ENCODE measurements at places on chromosomes 5 and 9.

GRCh38 chr5:178590924-178591423, 781 bp upstream of the COL23A1 start:
- no peak for DNase-seq

DNA sequence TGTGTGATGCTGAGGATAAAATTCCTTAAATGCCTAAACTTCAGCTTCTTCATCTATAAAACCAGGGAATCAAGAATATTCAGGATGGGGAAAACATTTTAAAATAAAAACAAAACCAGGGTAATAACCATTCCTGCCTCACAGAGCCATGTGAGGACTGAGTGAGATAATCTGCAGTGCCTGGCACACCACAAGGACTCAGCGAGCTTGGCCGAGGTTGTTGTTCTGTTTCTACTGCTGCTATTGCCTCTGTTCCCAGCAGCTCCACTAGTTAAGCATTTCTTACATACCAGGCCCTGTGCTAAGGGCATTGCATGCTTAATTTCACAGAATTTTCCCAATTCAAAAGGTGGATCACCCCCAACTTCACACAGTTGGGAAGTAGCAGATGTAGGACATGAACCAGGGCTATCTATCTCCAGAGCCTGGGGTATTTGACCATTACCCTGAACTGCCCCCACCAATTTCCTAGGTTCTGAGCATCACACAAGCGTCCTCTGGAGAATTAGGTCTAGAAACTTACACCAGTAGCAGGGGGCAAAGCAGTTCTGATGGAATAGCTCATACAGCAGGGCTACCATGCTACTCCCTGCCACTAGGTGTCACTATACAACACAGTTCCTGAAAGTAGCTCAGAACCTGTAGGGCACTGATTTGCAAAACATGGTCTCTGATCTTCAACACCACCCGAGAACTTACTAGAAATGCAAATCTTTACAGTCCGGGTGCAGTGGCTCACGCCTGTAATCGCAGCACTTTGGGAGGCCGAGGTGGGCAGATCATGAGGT, 74.3 kb downstream of the LRSAM1 start:
- no peak for DNase-seq

GRCh38 chr9:76086539-76086938, 196.1 kb downstream of the PCSK5 start:
- no peak for DNase-seq

GRCh38 chr5:110019780-110020179, 330.1 kb downstream of the MAN2A1 start:
- DNase-seq: no peak

- DNase-seq: no peak
These were observed 286.2 kb downstream of the ACTL7B start for GRCh38 chr9:108569624-108570023.

DNA sequence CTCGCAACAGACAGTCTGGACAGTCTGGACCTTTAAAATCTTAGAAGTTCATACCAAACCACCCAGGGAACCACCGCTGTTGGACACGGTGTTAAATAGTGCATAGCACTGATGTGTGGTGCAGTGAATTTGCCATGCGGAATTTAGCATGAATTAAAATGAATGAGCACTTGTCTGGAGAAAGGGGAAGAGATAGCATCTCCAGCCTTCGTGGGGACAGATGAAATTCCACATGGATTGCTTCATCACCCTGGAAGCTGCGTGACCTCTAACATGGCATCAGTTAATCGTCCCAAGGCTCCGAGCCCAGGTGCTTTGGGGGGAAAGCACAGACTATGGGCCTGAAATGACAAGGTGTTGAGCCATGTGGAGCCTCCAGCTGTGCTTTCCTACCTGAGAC, 91.4 kb downstream of the ADAMTS16 start:
- DNase-seq: no peak

DNA sequence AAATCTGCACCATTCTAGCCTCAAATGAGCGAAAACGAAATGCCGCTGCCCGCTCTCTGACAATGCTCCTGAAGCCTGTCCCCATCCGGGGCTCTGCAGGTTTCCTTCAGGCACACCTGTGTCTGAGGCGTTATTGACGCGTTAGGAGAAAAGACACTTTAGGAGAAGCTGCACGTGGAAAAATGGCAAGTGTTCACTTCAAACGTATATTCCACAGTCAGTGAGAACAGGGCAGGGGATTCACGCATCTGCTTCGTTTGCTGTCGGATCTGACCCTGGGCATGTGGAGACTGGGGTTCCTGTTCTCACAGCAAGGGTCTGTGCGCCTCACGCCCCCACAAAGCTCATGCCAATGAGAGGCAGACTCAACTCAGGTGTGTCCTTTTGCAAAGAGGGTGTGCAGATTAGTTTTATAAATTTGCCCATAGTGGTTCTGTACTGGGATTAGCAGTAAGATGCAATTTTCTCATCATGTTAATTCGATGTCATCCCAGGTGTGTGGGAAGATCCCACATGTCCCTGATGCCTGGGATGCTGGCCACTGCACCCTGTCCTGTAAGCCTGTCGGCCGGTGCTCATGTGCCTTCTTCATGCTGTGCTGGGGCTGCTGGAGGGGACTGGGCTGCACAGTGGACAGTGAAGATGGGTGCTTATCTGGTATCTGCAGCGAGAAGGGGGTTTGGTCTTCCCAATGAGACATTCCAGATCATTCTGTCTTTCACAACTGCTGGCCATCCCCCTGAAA, 11.2 kb upstream of the TBC1D9B start:
- DNase-seq: no peak

- DNase-seq: no peak
These were observed 80.3 kb upstream of the PHYKPL start for GRCh38 chr5:178312880-178313282.

DNA sequence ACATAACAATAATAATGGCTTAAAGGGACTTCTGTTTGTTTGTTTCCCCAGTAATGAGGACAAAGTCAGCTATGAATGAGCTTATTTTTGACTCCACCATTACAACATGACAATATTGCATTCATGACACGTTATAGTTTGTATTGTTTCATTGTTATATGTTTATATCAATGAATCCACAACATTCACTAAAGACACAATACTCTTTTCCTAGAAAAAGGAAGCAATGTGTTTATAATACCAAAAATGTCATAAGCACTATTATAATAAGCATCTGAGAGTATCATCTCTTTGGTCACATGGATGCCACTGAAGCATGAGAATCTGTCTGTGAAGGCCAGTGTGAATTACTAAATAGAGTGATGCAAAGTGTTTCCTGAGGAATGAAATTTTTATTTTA, 1026.9 kb upstream of the C9orf72 start:
- no peak for DNase-seq

GRCh38 chr5:38403877-38404635, 145.7 kb downstream of the EGFLAM start:
- no peak for DNase-seq

- no peak for DNase-seq
These were observed 1.8 kb downstream of the RNF130 start for GRCh38 chr5:180069589-180070247.

DNA sequence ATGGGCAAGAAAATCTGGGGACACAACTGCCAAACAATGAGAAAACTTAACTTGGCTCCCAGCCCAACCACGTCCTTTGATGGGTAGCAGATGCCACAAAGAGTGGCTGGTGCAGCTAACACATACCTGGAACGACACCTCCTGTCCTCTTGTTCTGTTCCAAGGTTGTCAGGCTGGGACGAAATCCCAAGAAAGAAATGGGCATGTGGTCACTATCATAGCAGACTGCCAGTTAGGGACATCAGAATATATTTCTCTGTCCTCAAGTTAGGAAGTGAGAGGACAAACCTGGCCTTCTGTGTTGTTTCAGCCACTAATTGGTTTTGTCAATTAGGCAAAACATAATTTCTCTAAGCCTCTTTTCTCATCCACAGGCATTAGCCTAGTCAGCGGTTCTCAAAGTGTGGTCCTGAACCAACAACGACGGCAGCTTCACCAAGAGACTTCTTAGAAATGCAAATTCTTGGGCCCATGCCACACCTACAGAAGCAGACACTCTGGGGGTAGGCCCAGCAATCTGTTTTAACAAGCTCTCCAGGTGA, 63.4 kb downstream of the RAPGEF1 start:
- DNase-seq: no peak

- DNase-seq: no peak
These were observed 48.8 kb downstream of the KCNIP1 start for GRCh38 chr5:170552621-170553115.

- DNase-seq: no peak
These were observed 5.7 kb upstream of the TRAF2 start for GRCh38 chr9:136880651-136881050.

DNA sequence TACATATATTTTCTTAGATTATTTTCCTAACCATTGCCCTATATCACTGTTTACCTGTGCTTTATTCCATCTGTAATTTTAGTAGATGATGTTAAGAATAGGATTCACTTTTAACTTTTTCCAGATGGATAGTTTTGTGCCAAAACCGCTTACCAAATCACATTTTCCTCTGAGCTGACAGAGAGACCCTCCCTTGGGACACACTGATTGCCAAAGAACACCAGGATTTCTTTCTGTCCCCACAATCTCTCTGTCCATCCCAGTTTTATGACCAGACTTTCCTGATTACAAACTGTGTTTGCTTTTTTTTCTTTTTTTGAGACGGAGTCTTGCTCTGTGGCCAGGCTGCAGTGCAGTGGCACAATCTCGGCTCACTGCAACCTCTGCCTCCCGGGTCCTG, 81.3 kb upstream of the SPATA31C2 start:
- no peak for DNase-seq

DNA sequence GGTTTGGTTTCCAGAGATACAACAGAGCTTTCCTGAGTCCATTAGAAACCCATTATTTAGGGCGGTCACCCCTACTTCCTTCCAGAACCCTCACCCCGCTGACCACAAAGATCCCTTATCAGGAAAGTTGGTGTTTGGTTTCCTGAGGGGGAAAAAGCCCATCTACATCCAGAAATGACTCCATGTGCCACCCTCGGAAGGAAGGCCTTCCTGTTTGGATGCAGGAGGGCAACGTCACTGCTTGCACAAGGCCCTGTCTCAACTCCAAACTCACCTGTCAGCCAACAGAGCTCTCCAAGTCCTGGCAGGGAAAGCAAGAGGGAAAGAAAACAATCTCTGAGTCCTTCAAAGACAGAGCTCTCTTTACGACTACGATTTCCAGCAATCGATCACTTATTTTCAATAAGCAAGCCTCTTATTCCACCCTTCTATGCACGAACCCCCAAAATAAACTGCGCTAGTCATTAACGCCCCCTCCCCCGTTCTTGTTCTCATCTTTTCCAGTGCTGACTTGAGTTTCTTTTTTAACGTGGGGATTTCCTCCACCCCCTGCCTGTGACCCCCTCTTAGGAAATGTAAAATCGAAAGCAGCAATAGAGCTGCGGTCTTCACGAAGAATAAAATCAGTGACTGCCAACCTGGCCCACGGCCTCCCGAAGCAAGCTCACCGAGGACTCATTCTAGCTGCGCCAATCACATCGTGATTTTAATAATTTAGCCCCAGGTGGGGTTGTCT, 35.7 kb upstream of the NTNG2 start:
- no peak for DNase-seq

GRCh38 chr5:97936231-97936630, 753.2 kb upstream of the RIOK2 start:
- DNase-seq: no peak

- no peak for DNase-seq
These were observed 1.5 kb upstream of the CLIC3 start for GRCh38 chr9:136997830-136998234.

- no peak for DNase-seq
These were observed 14.2 kb upstream of the TTLL11 start for GRCh38 chr9:122107291-122107805.

DNA sequence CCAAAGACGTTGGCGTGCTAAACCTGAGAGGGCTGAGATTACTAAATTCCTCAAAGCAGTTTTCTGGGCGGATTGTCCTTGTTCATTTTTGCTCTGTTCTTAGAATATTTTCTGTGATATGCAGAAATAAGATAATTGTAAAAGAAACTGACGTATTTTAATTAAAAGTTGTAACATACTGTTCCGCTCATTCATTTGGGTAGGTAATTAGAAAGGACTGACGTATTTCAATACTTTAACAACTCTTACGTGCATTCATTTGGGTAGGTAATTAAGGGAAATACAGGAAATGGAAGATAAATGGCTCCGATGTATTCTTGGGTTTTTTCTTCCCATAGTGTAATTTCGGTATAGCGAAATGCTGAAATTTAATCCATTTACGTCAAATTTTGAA, 1.1 kb downstream of the OSTF1 start:
- DNase-seq: no peak

GRCh38 chr9:137359850-137360249, 57.8 kb upstream of the NRARP start:
- no peak for DNase-seq

DNA sequence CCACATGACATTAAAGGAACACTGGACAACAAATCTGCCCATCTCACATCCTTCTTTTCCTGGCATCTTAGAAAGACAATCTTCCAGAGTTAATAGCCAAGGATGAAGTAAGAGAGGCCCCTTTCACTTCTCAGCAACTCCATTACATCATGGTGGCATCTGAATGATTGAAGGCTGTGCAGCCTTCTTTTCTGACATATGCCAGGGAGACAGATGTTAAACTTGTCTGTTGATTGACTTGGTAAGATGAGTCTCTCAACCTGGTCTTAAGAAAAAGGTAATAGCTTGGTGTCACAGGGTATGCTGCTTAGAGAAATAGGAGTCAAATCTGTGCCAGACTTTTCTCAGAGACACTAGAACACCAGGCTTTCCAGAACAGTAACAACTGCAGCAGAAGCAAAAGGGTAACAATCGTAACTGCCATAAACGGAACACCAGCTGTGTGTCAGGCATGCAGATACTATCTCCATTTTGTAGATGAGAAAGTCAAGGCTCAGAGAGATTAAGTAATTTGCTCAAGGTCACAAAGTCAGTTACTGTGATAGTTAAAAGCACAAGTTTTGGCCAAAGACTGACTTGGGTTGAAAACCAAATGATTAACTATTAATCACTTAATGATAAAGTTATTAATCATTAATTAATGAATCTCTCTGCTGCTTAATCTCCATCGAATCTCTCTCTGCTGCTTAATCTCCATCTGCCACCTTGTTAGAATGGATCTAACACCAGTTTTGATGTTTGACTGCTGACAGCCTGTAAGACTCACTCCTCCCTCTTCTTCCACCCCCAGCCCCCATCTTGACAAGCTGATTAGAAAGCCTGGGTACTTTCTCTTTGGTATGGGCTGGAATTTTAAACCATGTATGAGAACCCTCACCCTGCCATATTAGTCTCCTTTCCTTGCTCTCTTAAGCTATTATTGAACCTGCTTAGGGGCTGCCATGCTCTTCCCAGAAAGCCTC, 353.5 kb downstream of the ENC1 start:
- no peak for DNase-seq

GRCh38 chr9:109585796-109586195, 87.7 kb upstream of the PTPN3 start:
- DNase-seq: no peak

- no peak for DNase-seq
These were observed 9.3 kb downstream of the SLC28A3 start for GRCh38 chr9:84331119-84331809.

- DNase-seq: no peak
These were observed 346.1 kb upstream of the PTGER4 start for GRCh38 chr5:40333459-40334241.

- DNase-seq: no peak
These were observed 33.9 kb downstream of the HABP4 start for GRCh38 chr9:96483733-96484390.

GRCh38 chr5:87027570-87027969, 240.1 kb upstream of the RASA1 start:
- no peak for DNase-seq

GRCh38 chr5:135243556-135244285, 155.3 kb downstream of the MACROH2A1 start:
- no peak for DNase-seq

All from NCI-H460 (cell line).